ENCODE measurements at places on chromosomes 5 and 9. TPM values are rescaled to one million over a fixed set of nuclear protein-coding genes. Genes with fewer than 3 reads are reported as not detected.

GRCh38 chr9:8872802-8873201 lies 1073.2 kb upstream of the DMAC1 start:
- H3K4me1 ChIP-seq, result no peaks in the 10 kb centered on the region
- H3K4me3 ChIP-seq, result no peak overlapping the region
- no peaks in the 10 kb centered on the region for H3K36me3 ChIP-seq
- DNase-seq, result no peak
- no peak overlapping the region for H3K27ac ChIP-seq

GRCh38 chr5:133287500-133287899 lies 235.7 kb downstream of the HSPA4 start:
- H3K27me3 ChIP-seq, result no peaks in the 10 kb centered on the region
- H3K36me3 ChIP-seq, result no peaks in the 10 kb centered on the region
- no peak overlapping the region for H3K27ac ChIP-seq
- no peaks in the 10 kb centered on the region for H3K4me1 ChIP-seq

- H3K27ac ChIP-seq, result no peak overlapping the region
- no peak overlapping the region for H3K4me3 ChIP-seq
- H3K36me3 ChIP-seq, result no peaks in the 10 kb centered on the region
- DNase-seq, result no peak
Measured at GRCh38 chr9:35396560-35397215, 93.2 kb upstream of the RUSC2 start.

DNA sequence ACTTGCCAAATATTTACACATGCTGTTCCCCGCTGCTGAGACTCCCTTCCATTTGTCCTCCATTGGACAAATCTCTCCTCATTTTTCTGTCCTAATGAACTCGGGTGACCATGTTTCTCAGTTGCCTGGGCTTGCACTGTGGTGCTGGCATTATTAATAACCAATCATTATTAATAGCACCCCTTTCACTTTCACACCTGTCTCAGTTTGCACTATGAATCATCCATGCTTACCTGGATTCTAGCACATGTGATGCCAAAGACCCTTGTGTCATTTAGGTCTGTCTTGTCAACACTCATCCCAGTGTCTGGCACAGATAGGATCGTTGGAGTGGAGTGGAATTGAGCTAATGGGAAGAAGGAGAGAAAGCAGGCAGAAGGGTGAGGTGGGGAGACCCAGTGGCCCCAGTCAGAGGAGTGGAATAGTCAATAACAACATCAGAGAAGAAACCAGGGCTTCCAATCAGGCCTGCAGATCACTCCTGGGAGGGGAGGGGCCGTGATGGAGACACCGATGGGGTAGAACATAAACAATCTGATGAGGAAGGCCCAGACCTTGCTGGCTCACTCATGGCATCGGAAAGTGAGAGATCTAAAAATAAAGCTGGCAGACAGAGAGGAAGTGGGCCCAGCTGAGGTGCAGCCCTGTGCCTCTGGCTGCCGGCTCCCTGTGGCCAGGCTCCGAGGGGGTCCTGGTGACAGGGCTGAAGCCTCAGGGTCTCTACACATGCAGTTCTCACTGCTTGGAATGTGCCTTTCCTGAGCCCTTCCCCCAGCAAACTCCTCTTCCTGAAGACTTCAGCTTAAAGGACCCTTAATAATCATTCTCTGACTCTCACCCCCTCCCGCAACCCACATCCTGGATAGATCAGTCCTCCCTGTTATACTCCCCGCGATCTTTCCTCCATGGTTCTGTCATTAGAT lies 33.5 kb upstream of the CRB2 start:
- H3K4me3 ChIP-seq, result peak overlapping the region; percentile 62
- H3K27ac ChIP-seq, result peak overlapping the region; percentile 68
- DNase-seq, result peak; percentile 87

GRCh38 chr9:133543772-133544467 lies 9.4 kb downstream of the ADAMTSL2 start:
- H3K4me3 ChIP-seq, result no peak overlapping the region
- no peak overlapping the region for H3K27ac ChIP-seq
- no peaks in the 10 kb centered on the region for H3K36me3 ChIP-seq
- no peaks in the 10 kb centered on the region for H3K27me3 ChIP-seq

Gene SPATA9
- total RNA-seq, result not detected

DNA sequence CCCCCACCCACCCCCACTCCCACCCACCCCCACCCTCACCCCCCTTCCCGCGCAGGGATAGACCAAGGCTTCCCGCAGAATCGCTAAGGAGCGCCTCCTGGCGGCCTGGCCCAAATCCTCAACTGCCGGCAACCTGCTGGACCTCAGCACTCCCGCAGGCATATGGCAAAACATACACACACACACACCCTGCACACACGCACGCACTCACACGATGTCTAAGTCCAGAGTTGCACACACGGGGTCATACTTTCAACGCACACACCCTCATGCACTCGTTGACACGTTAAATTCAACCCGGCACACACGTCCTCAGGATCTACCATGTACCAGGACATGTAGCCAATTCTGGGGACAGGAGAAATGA lies 1.7 kb downstream of the CPLX2 start:
- H3K36me3 ChIP-seq, result no peaks in the 10 kb centered on the region
- H3K4me1 ChIP-seq, result peaks cover 9% of the 10 kb centered on the region

DNA sequence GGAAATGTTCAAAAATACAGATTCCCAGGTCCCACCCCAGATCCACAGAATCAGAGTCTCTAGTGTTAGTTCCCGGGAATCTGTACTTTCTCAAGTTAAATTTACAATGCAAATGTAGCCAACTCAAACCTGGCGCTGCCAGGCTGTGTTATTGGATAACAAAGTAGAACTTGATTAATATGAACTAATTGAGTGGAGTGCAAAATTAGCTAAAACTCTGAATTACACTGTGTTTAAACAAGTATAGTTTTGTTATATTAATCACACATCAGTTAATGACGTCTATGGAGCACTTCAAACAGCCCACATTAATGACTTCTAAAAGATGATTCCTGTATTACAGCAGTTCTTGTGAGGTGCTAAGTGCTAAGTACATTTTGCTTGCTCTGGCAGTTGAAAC lies 32.4 kb upstream of the CYFIP2 start:
- H3K36me3 ChIP-seq, result peaks cover 98% of the 10 kb centered on the region
- no peak for DNase-seq
- H3K27ac ChIP-seq, result peak overlapping the region; percentile 78
- H3K4me3 ChIP-seq, result no peak overlapping the region
- H3K27me3 ChIP-seq, result no peaks in the 10 kb centered on the region

- H3K36me3 ChIP-seq, result no peaks in the 10 kb centered on the region
- no peak for DNase-seq
- no peaks in the 10 kb centered on the region for H3K27me3 ChIP-seq
- H3K4me3 ChIP-seq, result no peak overlapping the region
- H3K4me1 ChIP-seq, result peaks cover 8% of the 10 kb centered on the region
Measured at GRCh38 chr5:134590992-134591659, 41.5 kb downstream of the SAR1B start.

Gene GPR150
- 0.37 TPM for total RNA-seq

- no peak overlapping the region for H3K27ac ChIP-seq
- no peaks in the 10 kb centered on the region for H3K4me1 ChIP-seq
- no peaks in the 10 kb centered on the region for H3K27me3 ChIP-seq
- no peak overlapping the region for H3K4me3 ChIP-seq
- no peaks in the 10 kb centered on the region for H3K36me3 ChIP-seq
- DNase-seq, result no peak
Measured at GRCh38 chr9:935348-935965, 41.0 kb upstream of the DMRT3 start.

DNA sequence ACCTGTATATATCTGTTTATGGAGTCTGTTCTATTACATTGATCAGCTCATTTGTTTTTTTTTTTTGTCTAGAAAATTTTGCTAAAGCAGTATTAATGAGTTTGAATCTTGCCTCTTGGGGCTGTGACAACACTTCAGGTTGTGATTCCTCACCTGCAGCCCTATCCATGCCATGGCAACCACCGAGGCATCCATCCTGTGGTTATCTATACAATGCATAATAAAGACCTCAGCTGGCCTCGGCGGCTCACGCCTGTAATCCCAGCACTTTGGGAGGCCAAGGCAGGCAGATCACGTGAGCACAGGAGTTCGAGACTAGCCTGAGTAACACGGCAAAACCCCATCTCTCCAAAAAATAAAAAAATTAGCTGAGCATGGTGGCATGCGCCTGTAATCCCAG lies 28.1 kb upstream of the PDCD1LG2 start:
- no peaks in the 10 kb centered on the region for H3K27me3 ChIP-seq
- H3K27ac ChIP-seq, result no peak overlapping the region
- H3K4me1 ChIP-seq, result no peaks in the 10 kb centered on the region
- H3K4me3 ChIP-seq, result no peak overlapping the region
- no peak for DNase-seq

DNA sequence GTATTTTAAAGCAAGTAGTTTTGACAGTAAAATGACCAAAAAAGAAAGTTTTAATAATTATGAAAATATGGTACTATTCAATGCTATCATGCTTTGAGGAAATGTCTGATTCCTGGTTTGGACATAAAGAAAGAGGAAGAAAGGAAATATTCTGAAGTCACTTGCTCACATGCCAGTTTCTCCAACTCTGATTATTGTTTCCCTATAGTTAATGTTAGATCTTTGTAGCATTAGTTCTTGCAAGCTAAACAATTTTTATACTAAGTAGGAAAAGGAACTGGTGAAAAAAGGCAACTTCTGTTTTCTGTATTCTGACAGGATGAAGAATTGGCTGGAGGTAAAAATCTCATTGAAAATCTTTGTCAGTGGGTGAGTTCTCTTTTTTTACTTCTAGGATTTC lies 119.5 kb downstream of the YTHDC2 start:
- no peaks in the 10 kb centered on the region for H3K36me3 ChIP-seq
- no peaks in the 10 kb centered on the region for H3K27me3 ChIP-seq
- no peak overlapping the region for H3K27ac ChIP-seq

DNA sequence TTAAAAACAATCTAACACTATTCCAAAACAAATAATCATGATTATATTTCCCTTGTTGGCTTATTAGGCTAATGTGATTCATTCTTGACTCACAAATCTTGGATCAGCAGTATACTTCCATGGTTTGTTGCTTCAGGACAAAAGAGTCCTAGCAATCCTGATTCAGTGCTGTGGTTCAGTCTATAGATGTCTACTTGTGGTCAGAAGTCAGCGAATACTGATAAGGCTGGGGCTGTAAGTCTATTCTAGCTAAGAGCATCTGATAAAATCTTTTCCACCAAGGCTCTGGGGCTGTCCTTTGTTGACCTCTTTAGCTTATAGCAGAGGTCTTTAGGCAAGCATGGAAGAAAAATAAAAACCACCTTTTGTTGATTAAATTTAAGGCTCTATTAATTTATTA lies 4.4 kb upstream of the SMIM3 start:
- peaks cover 6% of the 10 kb centered on the region for H3K27me3 ChIP-seq
- no peak for DNase-seq
- no peak overlapping the region for H3K4me3 ChIP-seq
- H3K4me1 ChIP-seq, result peaks cover 8% of the 10 kb centered on the region
- no peaks in the 10 kb centered on the region for H3K36me3 ChIP-seq

- H3K27me3 ChIP-seq, result peaks cover 47% of the 10 kb centered on the region
- no peaks in the 10 kb centered on the region for H3K36me3 ChIP-seq
- no peak overlapping the region for H3K4me3 ChIP-seq
Measured at GRCh38 chr5:159106193-159106568, 6.5 kb upstream of the EBF1 start.

- no peak for DNase-seq
- H3K4me1 ChIP-seq, result no peaks in the 10 kb centered on the region
- no peaks in the 10 kb centered on the region for H3K36me3 ChIP-seq
Measured at GRCh38 chr5:165076686-165077085, 1571.3 kb downstream of the MAT2B start.

- DNase-seq, result no peak
- no peaks in the 10 kb centered on the region for H3K36me3 ChIP-seq
- H3K27me3 ChIP-seq, result peaks cover 14% of the 10 kb centered on the region
- no peaks in the 10 kb centered on the region for H3K4me1 ChIP-seq
Measured at GRCh38 chr9:34892886-34893285, 65.2 kb upstream of the PHF24 start.

Gene PHF24
- total RNA-seq, result not detected

Gene PCDHA9
- total RNA-seq, result not detected

GRCh38 chr9:78261403-78262001 lies 25.6 kb downstream of the CEP78 start:
- no peaks in the 10 kb centered on the region for H3K4me1 ChIP-seq
- no peak overlapping the region for H3K27ac ChIP-seq
- H3K36me3 ChIP-seq, result peaks cover 36% of the 10 kb centered on the region
- H3K27me3 ChIP-seq, result no peaks in the 10 kb centered on the region
- H3K4me3 ChIP-seq, result no peak overlapping the region

Gene SAXO1
- total RNA-seq, result 0.30 TPM

Gene LAMC3
- 0.99 TPM for total RNA-seq

GRCh38 chr5:6059137-6059800 lies 319.1 kb downstream of the MED10 start:
- H3K4me3 ChIP-seq, result no peak overlapping the region
- no peaks in the 10 kb centered on the region for H3K4me1 ChIP-seq
- no peak overlapping the region for H3K27ac ChIP-seq
- no peak for DNase-seq

DNA sequence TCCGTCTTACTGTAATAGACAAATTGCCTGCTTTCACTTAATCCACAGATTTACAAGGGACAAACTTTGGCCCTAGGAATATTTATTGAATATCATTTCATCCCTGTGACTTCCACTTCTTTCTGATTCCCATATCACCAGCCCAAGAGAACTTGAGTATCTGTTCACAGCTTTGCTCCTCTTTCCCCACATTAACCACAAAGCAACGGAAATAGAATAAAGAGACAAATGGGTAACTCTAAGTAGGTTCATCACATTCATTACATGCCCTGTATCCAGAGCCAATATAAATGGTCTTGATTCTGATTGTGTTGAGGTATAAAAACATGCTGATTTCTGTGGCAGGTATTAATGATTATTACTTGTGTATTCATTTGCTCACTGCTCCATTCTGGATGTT lies 41.9 kb downstream of the TMEM252 start:
- no peak overlapping the region for H3K27ac ChIP-seq
- no peak for DNase-seq
- H3K27me3 ChIP-seq, result peaks cover 1% of the 10 kb centered on the region

- H3K27ac ChIP-seq, result no peak overlapping the region
- no peak for DNase-seq
- H3K4me1 ChIP-seq, result no peaks in the 10 kb centered on the region
- H3K27me3 ChIP-seq, result peaks cover 2% of the 10 kb centered on the region
- no peak overlapping the region for H3K4me3 ChIP-seq
- H3K36me3 ChIP-seq, result no peaks in the 10 kb centered on the region
Measured at GRCh38 chr9:107173422-107174180, 109.5 kb upstream of the RAD23B start.
